Bronchial epithelial cell (primary cell): ENCODE measurements at places on chromosomes 3 and 15.

GRCh38 chr3:106822204-106822603, 555.0 kb upstream of the CCDC54 start:
- no peak for DNase-seq

DNA sequence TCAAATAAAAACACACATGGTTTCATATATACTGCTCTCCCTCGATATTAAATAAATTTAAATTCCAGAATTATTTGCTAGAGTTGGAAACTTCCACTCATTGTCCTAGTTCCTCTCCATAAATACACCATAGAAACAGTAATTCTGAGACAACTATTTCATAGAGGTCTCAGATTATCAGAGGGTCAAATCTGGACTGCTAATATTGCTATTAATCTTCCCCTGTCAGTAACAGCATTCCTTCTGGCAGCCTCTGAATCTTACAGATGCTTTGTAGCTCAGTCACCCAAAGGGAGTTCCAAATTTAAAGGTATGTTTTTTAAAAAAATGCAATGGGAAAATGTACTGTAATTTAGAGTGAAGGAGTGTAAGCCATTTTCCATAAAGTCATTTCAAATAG, 428.8 kb downstream of the PYDC2 start:
- no peak for DNase-seq

- no peak for DNase-seq
These were observed 121.4 kb upstream of the SGO1 start for GRCh38 chr3:20307383-20307782.

- DNase-seq: no peak
These were observed 192.7 kb upstream of the SLC2A2 start for GRCh38 chr3:171219258-171219657.

DNA sequence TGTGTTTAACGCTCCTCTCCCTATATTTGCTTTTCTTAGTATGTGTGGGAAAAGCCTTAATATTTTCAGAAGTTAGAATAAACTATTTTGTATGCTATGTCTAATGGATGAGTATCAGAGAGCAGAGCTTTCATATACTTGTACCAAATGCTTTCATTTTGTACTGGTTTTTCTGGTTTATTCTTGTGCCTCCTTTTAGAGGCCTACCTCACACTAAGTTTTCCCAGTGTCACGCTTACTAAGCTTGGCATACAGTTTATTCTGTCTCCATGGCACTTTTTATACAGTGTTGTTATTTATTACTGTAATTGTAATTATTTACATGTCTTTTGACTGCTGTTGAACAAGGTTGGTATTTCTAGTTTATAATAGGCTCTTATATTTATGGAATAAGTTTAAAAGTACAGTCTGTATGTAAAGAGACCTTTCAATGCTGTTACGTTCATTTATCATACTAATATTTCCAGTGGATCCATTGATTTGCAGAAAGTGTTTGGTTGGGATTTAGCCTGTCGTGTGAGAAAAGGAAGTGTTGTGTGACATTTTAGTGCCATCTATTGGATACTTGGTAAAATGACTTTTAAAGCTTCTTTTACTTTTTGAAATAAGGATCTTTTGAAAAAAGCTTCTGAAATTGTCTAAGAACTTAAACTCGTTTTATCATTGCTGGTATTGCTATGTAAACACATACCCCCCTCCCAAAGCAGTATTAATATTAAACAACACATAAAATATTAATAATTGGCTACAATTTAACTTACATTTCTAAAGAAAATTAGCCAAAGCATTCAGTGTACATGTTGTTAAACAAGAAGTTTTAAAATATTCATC, 5.2 kb upstream of the EBLN2 start:
- DNase-seq: peak; percentile 65

- no peak for DNase-seq
These were observed 50.1 kb downstream of the NR1I2 start for GRCh38 chr3:119831941-119832371.

DNA sequence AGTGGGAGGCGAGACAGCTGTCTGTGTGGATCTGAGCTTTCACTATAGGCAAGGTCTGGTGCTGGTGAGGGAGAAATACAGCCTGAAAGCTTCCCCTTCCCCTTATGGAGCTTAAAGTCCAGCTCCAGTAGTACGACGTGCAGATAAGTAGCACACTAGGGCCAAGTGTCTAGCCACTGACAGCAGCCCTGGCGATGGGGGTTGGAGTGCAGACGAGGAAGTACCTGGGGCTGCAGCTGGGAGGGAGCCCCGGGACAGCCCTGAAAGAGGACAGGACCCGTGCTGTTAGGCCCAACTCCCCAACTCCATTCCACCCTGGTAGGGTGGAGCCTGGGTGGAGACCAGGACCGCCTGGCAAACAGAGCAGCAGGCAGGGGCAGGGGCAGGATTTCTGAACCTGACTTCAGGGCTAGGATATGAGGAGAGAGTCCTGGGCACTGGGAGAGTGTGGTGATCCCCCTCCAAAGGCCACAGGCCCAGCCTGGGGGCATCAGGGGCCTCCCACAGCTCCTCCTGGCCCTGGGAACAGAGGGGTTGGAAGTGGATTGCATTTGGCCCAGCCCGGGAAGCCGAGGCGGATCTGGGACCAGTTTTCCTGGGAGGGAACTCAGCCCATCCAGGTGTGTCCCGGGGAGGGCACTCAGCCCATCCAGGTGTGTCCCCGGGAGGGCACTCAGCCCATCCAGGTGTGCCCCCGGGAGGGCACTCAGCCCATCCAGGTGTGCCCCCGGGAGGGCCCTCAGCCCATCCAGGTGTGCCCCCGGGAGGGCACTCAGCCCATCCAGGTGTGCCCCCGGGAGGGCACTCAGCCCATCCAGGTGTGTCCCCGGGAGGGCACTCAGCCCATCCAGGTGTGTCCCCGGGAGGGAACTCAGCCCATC, 42.8 kb downstream of the BDH1 start:
- no peak for DNase-seq

DNA sequence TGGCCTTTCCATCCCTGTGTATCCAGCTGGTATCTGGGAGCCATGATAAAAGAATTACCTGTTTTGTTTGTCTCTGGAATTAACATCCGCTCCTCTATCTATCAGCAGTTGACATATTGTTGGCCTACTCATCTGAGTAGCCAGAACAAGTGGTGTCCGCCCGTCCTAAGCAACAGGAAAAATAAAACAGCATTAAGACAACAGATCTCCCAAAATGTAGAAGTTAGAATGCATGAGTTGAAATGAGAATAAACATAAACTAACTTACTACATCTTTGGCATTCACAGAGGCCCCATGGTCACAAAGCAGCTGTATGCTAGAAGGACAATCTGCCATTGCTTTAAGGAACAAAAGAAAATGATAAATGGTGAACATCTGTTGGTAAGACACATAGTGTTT, 75.9 kb downstream of the UACA start:
- no peak for DNase-seq

GRCh38 chr3:48157202-48157840, 30.9 kb downstream of the CDC25A start:
- DNase-seq: peak; percentile 40

- peak; percentile 82 for DNase-seq
These were observed 280.4 kb downstream of the ULK4 start for GRCh38 chr3:41681479-41681878.

- no peak for DNase-seq
These were observed 12.1 kb downstream of the CLK3 start for GRCh38 chr15:74627766-74628165.

DNA sequence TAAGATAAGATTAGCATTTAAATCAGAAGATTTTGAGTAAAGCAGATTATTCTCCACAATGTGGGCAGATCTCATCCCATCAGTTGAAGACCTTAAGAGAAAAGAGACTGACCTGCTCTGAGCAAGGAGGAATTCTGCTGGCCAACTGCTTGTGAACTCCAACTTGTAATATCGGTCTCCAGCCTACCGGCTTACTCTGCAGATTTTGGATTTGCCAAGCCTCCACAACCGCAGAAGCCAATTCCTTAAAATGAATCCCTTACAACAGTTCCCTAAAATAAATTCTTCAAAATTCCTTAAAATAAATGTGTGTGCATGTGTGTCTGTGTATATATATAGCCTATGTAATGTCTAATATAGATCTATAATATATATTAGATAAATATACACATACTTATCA, 107.4 kb upstream of the KLF13 start:
- DNase-seq: no peak

DNA sequence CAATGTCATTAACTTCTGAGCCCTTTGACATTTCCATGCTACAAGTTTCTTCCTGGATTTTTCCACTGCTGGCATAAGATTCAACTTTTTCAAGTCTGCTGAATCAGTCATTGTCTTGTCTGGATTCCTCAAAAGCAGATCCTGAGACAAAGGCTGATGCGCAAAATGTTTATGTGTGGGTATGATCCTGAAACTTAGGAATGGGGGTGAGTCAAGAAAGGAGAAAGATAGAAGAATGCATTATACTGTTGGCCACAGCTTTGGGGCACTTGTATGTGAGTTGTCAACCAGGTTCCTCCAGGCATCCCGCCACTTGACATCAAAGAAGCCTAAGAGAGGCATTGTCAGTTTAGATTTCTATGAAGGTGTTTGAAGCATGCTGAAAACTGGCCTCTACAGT, 50.4 kb downstream of the FOXB1 start:
- no peak for DNase-seq

DNA sequence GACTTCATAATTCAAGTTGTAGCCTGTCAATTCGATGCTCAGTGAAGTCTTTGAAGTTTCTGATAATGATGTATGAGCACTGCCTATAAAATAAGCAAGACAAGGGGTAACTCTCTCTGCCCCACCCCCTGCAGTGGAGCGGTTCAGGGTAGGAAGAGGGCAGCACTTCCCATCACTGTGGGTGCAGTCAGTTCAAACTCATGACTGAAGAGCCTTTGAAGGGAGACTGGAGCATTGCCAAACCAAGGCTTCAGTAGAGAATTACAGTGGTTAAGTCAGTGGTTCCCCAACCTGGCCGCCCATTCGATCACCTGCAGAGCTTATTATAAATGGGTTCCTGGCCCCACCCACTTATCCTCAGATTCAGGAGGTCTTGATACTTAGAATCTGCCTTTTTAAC, 190.6 kb downstream of the SHQ1 start:
- peak; percentile 55 for DNase-seq

DNA sequence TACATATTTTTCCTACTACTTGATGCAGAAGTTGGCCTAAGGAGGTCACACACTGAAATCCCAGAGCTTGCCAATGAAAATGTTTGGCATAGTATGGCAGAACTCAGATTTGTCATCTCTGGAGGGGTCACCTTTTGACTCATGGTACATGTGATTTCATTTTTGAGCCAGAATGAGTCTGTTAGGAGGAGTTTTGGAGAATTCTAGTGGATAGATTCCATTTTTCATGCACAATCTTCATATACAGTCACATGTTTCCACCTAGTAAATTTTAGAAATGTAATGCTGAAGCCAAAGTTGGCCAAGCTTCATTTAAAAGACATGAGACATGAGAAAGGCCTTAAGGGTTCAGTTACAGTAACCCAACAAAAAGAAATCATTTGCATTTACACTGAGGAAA, 97.8 kb upstream of the IGSF10 start:
- DNase-seq: no peak

DNA sequence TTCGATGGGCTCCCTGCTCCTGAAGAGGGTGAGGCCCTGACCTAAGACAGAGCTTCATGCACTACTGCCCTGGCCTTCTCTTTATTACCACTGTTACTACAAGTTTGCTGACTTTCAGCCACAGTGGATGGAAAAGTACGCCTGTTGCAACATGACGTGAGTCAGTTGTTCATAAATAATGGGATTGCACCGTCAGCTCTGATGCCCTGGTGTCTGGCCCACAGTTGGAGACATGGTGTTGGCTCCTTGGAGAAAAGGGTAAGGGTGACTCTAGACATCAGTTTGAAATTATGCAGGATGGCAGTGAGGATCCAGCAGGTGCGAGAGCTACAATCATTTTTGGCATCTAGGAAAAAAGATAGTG, 5.5 kb downstream of the PAQR5 start:
- DNase-seq: peak; percentile 88

- DNase-seq: no peak
These were observed 21.4 kb downstream of the OPA1 start for GRCh38 chr3:193614430-193614829.

DNA sequence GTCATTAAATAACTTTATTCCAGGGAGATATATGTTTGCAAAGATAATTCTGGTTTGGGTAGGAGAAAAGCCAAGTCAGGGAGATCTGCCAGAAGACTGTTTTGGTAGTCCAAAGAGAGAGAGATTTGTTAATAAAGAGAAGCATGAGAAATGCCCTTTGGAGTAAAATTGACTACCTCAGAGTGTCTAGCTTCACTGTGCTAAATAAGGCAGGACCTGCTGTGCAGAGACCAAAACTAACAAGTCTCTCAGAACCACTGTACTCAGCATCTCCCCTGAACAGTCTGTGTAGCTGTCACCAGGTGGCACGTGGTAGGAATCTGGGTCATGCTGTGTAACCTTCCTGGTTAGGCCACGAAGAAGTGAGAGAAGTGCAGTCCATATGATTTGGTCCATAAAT, 31.6 kb upstream of the SLC35G2 start:
- DNase-seq: no peak

GRCh38 chr3:187101184-187102072, 37.9 kb downstream of the RPL39L start:
- peak; percentile 14 for DNase-seq

GRCh38 chr3:11581237-11582190, 62.2 kb downstream of the VGLL4 start:
- DNase-seq: no peak

GRCh38 chr3:172341482-172342059, 106.7 kb downstream of the GHSR start:
- peak; percentile 71 for DNase-seq

- no peak for DNase-seq
These were observed 1031.8 kb upstream of the NR2F2 start for GRCh38 chr15:95298729-95299128.
